ENCODE measurements at places on chromosomes 11 and 22.

DNA sequence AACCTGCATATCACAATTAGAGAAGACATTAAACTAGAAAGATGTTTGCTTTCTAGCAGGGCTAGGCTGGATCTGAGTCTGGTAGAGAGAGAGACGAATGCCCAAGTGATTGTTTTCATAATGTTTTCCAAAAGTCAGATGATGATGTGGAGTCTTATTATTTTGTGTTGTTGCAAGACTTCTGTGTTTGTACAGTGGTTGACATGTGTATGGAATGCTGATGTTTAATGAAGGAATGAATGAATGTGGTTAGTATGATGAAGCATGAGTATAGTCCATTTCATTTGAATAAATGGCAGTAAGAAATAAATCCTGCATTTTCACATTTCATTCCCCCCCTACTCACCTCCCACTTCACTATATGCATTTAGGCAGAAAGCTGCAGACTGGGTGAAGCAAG lies 69.6 kb downstream of the PPP2R1B start:
- no peak for DNase-seq

- DNase-seq: peak; percentile 6
These were observed 42.0 kb downstream of the MCHR1 start for GRCh38 chr22:40721266-40721665.

DNA sequence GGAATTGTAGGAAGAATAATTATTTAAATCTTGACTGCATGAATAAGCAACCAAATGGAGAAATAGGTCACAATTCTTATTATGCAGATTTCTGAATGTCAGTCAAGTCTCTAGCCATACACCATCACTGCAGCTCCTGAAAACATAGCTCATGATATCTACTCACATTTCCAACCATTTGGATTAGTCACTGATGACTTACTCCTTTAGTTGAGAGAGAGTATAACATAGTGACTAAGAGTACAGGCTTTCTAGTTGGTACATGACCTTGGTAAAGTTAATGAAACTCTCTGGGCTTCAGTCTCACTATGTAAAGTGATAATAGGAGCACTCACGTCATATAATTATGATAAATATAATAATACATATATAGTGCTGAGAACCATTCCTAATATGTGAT lies 265.2 kb downstream of the KCNA4 start:
- no peak for DNase-seq

DNA sequence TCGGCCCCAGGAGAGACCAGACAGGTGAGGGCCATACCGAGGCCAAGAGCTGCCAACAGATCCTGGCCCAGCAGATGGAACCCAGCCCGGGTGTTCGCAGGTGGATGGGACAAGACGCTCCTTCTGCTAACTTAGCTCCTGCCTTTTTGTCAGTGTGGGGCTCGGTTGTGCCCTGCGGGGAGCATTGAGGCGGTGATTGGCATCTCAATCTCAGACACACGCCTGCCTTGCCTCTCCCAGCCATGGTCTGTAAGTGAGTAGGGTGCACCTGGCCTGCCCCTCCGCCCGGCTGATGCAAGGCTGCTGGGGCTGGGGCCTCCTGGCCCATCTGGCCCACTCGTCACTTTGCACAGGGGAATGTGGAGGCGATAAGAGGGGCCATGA lies 350.1 kb downstream of the TBC1D22A start:
- no peak for DNase-seq

GRCh38 chr11:68523743-68524142 lies 63.2 kb downstream of the PPP6R3 start:
- no peak for DNase-seq

DNA sequence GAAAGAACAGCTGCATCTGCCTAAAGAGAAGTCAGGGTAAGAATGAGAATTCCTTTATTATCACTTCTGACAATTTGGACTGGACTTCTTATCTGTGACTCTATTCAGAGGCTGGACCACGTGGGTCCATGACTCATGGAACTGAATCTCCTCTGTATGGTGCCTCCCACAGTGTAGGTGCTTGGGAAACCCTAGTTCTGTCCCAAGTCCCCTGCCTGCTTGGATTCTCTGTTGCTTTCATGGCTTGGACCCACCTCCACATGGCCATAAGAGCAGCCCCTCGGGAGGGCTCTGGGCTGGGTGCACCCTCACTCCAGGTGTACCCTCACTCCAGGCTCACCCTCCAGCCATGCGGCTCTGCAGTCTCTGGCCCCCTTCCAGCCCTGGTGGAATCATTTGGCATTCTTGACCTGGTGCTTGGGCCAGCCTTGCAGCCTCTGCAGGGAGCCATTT lies 153.4 kb downstream of the CACNA1I start:
- DNase-seq: no peak

DNA sequence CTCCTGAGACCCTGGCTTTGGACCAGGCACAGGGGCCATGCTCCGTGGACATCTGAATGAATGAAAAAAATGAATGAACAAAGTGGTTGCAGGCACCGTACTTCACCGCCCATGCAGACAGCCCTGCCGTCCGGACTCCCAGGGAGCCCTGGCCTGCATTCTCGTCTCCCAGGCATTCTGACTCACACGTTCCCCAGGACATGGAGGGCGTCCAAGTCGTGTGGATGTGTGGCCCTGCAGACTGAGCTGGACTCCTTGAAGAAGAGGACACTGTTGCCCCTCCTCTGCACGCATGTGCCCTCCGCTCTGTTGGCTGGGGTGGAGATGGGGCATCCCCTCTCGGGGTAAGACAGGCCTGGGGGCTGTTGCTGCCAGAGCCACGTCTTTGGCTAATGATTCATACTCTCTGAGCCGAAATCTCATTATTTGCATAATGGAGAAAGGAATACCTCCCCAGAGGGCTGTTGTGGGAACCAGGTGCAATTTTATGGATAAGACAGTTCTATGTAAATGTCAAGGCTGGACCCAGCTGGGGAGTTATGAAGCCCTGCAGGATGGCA lies 49.7 kb downstream of the RTL6 start:
- no peak for DNase-seq

DNA sequence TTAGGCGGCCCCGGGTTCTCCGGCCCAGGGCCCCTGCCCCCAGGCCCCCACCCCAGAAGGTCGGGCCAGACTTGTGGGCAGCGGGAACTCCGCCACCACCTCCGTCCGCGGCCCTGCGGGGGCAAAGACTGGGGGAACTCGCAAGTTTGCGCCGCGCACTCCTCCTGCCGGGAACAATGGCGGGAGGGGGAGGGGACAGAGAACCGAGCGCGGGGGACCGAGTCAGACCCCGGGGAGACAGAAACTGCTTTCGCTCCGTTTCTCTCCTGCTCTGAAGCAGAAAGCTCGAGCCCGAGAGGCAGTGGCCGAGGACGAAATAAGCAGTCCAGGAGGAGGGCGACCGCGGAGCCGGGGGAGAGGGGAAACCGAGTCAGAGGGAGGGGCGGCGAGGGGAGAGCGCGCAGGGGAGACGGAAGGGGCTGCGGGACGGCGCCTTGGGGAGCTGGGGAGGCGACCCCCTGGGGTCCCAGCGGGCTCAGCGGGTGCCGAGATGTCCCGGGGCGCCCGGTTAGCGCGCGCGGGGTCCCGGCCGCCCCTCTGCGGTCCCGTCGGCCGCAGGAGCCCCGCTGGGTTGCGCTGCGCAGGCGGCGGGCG lies 555 bp downstream of the TP53I11 start:
- no peak for DNase-seq
